ENCODE measurements at places on chromosomes 3 and 15.

- DNase-seq: no peak
These were observed 11.1 kb downstream of the SLC27A2 start for GRCh38 chr15:50192926-50193620.

GRCh38 chr3:195863121-195864061 lies 45.0 kb downstream of the TNK2 start:
- DNase-seq: peak; percentile 94

GRCh38 chr15:51349156-51349844 lies 7.8 kb downstream of the GLDN start:
- DNase-seq: no peak

DNA sequence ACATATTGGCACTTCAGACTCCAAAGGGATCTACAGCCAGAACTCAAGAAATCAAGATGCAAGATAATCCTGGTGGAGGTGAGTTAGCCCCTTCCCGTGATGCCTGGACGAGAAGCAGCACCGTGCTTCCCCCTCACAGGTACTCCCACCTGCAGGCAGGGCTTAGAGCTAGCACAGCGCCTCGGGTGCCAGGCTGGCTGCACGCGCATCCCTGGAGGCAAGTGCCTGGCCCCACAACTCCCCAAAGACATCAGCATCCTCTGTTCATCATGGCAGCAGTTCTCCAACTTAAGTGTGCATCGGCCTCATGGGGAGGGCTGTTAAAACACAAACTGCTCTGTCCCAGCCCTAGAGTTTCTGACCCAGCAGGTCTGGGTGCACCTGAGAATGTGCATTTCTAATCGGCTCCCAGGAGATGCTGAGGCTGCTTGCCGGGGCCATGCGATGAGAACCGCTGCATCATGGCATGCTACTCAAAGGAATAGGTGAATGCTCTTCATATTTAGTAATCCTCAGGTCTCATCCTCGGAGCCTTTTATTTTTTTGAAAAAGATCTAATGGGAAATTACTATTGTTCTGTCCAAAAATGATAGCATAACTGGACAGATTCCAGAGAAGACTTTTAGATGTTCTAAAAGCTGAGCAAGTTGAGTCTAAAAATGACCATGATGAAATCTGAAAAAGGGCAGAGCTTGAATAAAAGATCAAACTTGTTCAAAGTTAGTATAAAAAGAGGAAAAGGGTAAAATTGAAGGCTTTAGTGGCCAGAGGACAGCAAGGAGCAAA lies 244.2 kb downstream of the ADAMTS17 start:
- DNase-seq: no peak

DNA sequence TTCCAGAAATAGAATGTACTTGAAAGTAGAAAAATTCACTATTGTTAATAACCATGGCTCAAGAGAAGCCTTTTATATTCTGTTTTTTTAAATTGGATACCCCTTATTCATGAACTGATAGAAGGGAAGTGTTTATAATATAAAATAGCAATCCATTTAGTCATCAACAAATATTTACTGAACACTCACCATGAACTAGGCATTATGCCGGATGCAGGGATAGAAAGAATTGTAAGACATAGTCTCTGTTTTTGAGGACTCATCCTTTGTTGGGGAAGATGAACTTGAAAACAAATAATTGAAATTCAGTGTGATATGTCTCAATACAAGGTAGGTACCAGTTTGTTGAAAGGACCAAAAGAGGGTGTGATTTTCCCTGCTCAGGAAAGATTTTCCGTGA lies 160.9 kb upstream of the SATB1 start:
- no peak for DNase-seq

- DNase-seq: no peak
These were observed 272.3 kb upstream of the ROBO1 start for GRCh38 chr3:80040067-80040466.

- DNase-seq: no peak
These were observed 553.5 kb upstream of the CCDC54 start for GRCh38 chr3:106823701-106824100.

DNA sequence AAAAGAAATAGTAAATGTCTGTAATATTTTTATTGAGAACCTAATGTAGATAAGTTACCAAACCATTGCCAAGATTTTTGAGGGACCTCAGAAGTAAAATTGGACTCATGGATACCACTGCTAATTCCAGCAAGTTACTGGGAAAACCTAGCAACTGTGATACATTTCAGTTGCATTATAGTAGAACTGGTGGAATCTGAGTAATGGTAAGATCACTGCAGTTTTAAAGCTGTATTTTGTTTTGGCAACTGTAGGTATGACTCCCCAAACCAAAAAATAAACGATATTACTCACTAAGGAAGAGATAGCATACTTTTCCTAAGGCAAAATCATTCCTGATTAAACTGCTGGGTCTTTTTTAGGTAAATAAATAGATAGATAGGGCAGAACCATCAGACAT lies 54.0 kb downstream of the ARMC8 start:
- DNase-seq: no peak

GRCh38 chr15:71687902-71688508 lies 122.3 kb upstream of the NR2E3 start:
- DNase-seq: no peak

- DNase-seq: no peak
These were observed 35.5 kb downstream of the B3GALNT1 start for GRCh38 chr3:161069511-161070251.

- no peak for DNase-seq
These were observed 53.0 kb downstream of the PLSCR2 start for GRCh38 chr3:146416366-146416765.

DNA sequence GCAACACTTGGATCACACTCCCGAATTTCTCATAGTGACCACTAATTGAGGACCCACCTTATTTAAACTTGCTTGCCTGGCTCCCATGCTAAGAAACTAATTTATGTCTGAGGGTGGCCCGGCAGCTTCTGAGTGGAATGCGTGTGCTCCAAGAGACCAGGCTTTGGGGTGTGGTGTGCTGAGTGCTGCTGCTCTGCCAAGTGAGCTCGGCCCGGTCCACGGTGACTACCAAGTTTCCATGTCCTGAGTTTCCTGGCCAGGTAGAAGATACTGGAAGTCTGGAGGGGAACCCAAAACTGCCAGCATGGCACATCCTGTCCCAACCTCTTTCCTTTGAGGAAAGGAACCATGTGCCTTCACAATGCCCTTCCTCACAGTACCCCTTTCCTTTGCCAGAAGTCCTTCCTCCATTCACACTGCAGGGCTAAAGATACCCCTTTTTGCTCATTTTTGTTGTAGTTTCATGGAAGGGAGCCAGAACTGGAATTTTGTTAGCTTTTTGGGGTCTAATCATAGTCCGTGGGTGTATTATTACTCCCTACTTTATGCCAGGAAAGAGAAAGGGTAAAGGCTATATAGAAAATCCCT lies 59.1 kb upstream of the ACAD9 start:
- no peak for DNase-seq

DNA sequence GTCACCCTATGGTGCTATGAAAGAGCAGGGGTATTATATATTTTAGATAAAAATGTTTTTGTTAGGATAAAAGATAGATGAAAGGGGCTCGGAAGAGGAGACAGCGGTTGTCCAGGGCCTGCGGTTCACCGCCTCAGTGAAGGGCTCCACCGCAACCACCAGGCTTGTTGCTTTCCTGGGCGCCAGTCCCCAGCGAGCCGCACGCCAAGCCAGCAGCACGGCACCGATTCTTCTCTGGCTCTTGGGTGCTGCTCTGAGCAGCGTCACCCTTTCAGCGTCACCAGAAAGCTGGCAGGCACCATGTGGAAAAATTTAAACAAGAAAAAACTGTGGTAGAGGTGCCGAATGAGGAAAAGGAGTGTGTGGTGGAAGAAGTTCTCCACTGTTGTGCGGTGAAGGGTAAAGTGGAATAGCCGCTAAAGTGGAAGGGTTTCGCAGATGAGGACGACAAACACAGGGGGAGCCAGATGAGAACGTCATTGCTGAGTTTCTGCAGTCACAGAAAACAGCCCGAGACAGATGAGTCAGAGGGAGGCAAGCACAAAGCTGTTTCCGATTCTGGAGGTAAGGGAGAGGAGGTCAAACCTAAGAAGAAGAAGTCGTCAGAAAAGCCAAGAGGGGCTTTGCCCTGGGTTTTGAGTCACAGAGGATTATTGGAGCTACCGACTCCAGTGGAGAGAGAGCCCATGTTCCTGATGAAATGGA lies 569.2 kb downstream of the ZBBX start:
- DNase-seq: no peak

DNA sequence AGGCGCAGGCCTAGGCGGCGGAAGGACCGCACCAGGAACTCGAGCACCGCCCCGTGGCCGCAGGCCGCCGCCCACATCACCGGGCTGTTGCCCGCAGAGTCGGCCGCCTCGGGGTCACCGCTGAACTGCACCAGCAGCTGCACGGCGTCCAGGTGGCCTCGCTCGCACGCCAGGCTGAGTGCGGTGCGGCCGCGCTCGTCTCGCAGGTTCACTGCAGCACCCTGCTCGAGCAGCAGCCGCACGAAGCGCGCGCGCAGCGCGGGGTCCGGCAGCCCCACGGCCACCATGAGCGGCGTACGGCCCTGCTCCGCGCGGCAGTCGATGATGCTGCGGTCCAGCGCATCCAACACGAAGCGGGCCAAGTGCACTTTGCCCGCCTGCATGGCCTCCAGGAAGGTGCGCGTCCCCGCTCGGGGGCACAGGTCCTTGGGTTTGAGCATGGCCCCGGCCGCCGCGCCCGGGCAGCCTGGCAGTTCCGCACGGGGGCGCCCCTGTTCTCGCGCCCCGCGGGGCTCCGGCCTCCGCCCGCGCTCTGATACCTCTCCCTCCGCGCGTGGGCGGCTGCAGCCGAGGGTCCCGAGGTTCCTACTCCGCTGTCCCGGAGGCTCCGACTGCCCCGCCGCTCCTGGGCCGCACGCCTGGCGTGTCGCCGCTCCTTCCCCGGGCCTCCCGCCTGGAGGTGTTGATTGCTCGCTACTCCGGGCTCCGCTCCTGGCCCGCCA lies 556 bp downstream of the ANKRD63 start:
- peak; percentile 77 for DNase-seq

GRCh38 chr15:71627604-71628003 lies 182.8 kb upstream of the NR2E3 start:
- DNase-seq: no peak

- DNase-seq: no peak
These were observed 82.8 kb downstream of the MAGI1 start for GRCh38 chr3:65955792-65956477.

- no peak for DNase-seq
These were observed 476.6 kb downstream of the FHIT start for GRCh38 chr3:60774617-60775016.

- no peak for DNase-seq
These were observed 681.3 kb downstream of the ROBO1 start for GRCh38 chr3:79086514-79086913.

- DNase-seq: no peak
These were observed 100.0 kb upstream of the CNTN6 start for GRCh38 chr3:992871-993270.

GRCh38 chr15:59444980-59445545 lies 7.1 kb downstream of the FAM81A start:
- no peak for DNase-seq

- no peak for DNase-seq
These were observed 5.6 kb downstream of the SUCNR1 start for GRCh38 chr3:151879037-151879436.

DNA sequence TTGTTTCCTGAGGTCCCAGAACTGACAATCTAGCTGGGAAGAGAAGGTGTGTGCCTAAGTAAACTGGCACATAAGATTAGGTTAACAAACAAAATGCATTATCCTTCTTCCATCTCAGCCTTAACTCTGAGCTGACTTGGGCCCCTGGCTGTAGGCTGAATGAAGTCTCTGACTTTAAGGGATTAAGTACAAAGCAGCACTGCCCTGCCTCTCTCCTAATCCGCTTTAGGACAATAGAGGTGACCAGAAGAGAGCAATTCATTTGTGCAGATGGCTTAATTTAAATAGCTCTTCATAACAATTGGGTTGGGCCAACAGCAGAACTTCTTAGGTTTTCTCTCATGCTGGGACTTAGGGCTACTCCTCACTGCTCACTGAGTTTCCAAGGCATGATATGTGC lies 181.6 kb upstream of the SOX14 start:
- no peak for DNase-seq

DNA sequence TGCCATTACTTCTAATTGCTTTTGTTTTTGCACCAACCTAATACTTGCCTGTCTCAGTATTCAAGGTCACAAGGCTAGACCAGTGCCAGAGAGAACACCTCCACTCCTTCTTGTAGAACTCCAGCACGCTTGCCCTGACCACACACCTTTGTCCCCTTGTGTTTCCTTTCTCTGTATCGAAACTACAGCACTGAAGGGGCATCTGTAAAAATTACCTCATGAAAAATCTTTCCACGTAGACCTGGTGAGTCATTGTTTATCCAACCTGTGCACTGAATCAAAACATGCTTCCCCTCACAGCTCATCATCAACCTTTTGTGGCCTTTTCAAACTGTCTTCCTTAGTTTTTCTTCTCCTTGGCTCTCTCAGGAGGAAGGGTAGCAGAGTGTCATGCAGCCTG lies 259.5 kb downstream of the THRB start:
- no peak for DNase-seq

DNA sequence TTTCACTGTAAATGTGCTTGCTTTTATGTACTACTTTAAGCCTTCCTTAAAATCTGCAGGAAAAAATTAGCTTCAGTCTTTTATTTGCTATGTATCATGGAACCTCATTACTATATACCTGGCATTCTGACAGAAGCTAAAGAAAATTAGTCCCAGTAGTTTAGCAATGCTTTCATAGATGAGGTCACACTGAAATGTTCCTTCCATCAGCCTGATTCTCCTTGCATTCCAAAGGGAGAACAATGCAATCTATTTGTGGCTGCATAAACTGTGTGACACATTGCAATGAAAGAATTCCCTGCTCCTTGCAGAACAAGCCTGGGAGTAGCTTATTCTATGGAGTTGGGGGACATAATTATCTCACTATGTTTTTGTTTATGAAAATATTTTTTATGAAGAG lies 691.5 kb upstream of the ARPP21 start:
- DNase-seq: no peak

GRCh38 chr3:119145128-119145499 lies 851 bp upstream of the TEX55 start:
- DNase-seq: no peak

DNA sequence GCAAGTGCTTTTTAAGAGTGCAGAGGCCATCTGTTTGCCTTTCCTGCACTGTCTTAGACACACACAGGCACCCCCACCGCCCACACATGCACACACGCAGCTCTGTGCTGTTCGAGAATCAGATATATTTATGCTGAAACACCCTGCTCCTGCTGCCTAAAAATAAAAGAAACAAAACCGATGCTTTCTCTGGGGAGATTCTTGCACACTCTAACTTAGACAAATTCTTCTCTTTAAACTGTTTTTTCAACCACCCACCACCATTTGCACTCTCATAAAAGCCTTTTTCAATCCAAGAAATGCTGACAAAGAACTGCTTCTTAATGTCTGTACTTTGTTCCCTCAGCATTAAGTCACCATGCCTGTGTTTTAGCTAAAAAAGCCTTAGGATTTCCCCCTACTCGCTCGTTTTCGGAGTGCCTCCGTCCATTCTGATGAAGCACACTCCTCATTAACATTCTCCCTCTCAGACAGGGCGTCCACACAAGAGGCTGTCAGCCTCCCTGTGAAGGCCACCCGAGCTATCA lies 26.2 kb downstream of the SLC12A8 start:
- DNase-seq: no peak

GRCh38 chr3:50950591-50950990 lies 275.9 kb downstream of the DOCK3 start:
- no peak for DNase-seq

Data from upper lobe of right lung (tissue), 1 donor.